ENCODE measurements at places on chromosomes 1 and 21. TPM values are rescaled to one million over a fixed set of nuclear protein-coding genes. Genes with fewer than 3 reads are reported as not detected.

VANGL2 gene
- 32.7 TPM for total RNA-seq

KRTAP10-10 gene
- total RNA-seq = not detected

GJA4 gene
- 3.2 TPM for total RNA-seq

TMEM269 gene
- 1.1 TPM for total RNA-seq

ZNF593OS gene
- not detected for total RNA-seq

Measured in H7 (cell line).